CD4-positive, alpha-beta T cell treated with Interleukin-6 for 4 hours (primary cell): ENCODE measurements at places on chromosomes 3 and 15.

GRCh38 chr3:61250784-61251173 lies 473 bp downstream of the FHIT start:
- peak; percentile 12 for DNase-seq

- no peak for DNase-seq
These were observed 5.9 kb downstream of the KY start for GRCh38 chr3:134644731-134645514.

DNA sequence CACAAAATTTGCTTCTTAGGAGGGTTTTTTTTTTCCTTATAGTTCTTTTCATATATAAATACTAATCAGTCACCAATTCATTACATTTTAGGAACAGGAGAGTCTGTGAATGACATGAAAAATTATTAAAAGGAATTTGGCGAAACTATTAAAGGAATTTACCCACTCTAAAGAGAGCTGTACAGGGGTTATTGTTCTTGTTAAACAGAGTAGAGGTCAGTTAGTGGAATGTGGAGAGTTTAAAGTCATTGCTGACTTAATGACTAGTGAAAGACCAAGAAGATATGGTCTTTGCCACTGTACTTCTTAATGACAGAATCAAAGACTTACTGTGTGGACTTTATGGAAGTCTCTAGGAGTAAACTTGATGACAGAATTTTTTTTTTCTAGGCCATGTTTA lies 333.6 kb upstream of the C2CD4B start:
- no peak for DNase-seq

DNA sequence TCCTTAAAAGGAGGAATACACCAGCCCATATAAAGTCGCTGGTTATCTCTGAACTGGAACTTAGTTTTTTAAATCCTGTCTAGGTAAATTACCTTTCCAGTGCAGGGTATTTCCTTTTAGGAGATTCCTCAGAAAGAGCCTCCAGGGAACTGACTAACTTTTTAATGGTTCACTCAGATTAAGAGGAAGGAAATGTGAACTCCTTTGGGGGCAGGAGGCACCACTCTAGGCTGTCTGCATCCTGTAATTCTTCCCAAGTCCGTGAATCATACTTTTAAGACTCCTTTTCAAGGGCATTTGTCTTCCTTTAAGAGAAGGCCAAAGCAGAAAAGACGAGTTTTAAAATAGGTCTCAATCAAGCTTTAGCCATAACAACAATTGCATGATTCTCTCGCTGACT lies 871.2 kb upstream of the NR2F2 start:
- DNase-seq, result no peak

GRCh38 chr3:67294341-67294740 lies 296.2 kb downstream of the KBTBD8 start:
- DNase-seq, result no peak

DNA sequence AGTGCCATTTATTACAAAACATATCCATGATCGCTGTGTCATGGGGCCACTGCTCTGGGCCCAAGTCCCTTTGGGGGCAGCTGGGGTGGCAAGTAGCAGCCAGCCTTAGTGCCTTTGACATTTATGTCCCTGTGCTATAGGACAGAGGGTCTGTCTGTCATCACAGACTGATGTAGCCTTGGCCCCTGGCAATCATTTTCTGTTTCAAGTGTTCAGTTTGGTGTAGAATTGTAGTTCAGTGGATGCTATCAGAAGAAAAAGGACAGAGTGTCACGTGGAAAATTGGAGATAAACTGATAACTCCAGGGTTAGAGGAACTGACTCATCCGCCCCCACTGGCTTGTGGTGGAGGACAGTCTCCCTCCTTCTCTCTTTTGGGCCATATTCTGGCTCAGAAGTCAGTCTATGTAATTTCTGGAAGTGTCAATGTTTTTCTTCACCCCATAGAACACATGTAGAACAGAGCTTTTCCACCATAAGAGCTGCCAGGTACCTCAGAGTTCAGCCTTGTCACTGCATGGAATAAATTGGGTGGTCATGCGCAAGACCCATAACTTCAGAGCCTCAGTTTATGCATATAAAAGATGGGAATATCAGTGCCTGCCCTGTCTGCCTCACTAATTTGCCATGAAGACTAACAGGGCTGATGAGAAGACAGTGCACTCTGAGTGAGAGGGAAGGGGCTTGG lies 4.5 kb upstream of the MRPS22 start:
- DNase-seq, result no peak

DNA sequence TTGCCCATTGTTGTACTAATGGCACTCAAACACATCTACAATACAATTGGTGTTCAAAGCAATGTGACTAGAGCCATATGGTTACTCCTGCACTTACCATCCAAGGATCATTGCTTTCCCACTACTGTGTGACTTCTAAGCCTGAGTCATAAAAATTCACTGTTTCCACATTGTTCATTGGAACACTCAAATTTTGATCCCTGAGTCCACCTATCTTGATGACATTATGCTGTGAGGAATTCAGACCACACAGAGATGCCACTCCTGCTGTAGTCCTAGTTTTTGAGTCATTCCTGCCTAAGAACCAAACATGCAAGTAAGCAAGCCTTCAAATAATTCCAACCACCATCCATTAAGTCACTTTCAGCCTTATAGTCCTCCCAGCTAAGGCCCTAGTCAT lies 176.2 kb downstream of the EFHB start:
- DNase-seq, result no peak

DNA sequence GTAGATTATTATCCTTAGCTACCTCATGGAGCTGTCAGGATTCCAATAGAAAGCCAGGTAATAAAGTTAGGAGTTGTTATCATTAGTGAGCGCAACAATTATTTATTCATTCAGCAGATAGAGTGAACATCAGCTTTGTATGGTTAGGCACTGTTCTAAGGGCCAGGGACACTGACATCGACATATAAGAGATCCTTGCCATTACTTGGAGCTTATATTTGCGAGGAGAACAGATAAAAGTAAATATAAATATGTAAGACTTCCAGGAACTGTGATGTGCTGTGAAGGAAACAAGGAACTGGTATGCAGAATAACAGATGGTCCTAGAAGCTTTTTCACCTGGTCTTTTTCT lies 473 bp downstream of the LSM3 start:
- DNase-seq, result no peak

DNA sequence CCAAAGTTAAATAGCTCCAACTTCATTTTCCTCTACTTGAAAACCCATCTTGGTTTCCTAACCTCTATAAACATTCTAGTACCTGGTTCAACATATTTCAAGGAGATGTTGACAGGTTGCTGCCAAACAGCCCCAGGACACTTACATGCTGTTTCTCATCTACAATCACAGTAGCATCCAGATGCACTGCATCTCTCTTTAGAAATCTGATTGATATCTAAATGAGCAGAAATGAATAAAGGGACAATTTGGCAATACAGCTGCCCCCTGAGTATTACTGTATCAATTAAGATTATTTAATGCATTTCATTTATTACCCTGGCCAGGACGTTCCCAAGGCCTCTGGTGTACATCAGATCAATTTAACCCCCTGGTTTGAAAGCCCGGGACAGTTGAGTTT lies 74.0 kb downstream of the SSR3 start:
- no peak for DNase-seq

- peak; percentile 81 for DNase-seq
These were observed at the start of gene SHF for GRCh38 chr15:45187894-45188830. TSS of gene SHF (minus strand) at chr15:45187966. CDS start at chr15:45187951, 15 bp downstream.

DNA sequence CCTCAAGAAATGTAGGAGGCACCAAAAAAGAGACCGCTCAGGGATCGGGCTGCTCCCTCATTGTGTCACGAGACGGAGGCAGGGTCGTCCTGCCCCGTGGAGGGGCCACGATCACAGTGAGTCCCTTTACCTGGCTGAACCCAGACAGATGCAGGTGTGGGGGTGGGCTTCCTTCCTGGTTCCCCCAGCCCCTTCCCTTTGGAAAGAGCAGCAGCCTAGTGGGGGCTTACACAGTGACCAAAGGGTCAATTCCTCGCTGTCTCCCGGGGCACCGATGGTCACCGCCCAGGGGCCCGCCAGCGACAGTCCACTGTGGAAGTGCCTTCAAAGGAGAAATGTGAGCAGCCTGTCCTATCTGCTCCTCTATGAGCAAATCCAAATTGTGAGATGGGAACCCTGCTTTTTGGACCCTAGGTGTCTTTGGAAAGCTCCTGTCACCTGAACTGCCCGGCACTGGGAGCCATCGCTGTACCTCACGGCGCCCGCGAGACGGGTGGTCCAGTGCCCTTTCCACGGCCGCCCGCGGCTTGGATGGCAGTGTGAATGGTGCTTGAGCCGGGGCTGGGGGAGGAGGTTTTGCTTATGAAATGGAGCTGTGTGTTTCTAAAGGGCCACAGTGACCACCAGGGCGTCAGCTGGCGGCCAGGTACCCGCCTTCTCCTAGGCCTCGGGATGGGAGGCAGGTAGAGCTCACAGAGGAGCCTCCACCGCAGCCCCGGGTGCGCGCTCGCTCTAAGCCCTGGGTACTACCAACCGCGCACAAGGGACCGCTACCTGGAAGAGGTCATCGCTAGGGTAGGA lies 155.7 kb downstream of the KLF13 start:
- no peak for DNase-seq

DNA sequence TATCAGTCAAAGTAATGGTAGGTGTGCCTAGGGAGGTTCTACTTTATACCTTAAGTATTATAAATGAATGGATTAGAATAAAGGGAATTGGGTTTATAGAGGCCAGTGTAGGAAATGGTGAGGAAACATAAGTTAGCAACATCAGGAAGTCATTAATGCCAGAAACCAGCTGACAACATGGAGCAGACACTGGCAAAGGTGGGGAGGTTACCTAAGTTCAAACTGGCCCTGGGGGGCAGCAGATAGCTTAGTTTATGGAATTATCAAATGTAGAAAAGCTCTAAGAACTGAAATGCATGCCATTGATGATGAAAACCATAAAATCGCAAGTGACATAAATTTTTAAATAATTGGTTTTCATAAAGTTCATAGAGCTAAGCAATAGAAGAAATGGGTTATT lies 498.6 kb downstream of the NAALADL2 start:
- no peak for DNase-seq

- DNase-seq, result no peak
These were observed 334.8 kb downstream of the LPP start for GRCh38 chr3:188488801-188489200.

GRCh38 chr3:65035246-65035645 lies 347.4 kb upstream of the ADAMTS9 start:
- no peak for DNase-seq

DNA sequence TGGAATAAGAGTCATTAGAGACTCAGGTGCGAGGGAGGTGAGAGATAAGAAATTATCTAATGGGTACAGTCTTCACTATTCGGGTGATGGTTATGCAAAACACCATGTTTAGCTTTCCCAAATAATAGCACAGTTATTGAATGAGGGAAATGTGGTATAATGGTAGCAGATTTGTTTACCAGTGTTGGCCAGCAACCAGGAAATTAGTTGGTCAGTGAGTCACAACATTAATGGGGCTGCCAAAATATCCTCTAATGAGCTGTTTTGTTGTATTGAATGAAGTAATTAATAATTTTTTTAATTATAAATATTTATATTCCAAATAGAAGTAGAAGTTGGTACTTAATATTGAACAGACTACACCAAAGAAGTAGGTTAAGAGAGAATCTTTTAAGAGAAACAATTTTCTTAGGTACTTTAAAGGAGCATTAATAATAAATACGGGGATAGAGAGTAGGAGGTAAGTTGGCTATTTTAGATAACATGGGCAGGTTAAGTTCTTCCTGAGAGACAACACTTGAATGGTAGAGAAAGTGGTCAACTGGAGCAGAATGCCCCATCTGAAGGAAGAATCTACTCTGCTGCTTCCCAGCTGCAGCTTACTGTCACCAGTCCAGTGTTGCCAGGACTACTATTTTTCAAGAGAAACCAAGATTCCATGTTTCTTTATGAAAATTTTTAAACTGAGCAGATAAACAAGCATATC lies 218.8 kb downstream of the UBE2E2 start:
- no peak for DNase-seq

DNA sequence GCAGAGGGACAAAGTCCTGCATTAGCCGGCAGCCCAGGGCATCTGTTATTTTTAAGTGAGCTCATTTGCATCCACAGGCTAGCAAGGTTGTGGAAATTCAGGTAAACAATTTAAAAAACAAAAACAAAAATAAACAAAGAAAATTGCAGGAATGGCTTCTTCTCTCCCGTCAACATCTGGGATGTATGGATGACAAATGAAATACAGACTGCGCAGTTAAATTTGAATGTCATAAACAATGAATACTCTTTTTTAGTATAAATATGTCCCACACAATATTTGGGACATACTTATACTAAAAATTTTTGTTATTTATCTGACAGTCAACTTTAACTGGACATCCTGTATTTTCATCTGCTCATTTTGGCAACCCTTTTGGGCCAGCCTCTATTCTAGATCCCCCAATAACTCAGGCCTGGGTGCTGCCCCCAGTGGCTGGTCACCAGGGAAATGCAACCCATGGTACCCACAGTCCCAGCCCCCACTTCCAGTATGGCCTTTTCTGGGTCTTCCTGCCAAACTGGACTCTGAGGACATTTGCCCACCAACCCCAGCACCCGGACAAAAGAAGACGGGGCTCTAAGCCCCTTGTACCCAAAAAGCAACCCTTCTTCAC lies 12.7 kb downstream of the GRM2 start:
- DNase-seq, result no peak

- no peak for DNase-seq
These were observed 312.1 kb upstream of the CHRM5 start for GRCh38 chr15:33656168-33656567.

DNA sequence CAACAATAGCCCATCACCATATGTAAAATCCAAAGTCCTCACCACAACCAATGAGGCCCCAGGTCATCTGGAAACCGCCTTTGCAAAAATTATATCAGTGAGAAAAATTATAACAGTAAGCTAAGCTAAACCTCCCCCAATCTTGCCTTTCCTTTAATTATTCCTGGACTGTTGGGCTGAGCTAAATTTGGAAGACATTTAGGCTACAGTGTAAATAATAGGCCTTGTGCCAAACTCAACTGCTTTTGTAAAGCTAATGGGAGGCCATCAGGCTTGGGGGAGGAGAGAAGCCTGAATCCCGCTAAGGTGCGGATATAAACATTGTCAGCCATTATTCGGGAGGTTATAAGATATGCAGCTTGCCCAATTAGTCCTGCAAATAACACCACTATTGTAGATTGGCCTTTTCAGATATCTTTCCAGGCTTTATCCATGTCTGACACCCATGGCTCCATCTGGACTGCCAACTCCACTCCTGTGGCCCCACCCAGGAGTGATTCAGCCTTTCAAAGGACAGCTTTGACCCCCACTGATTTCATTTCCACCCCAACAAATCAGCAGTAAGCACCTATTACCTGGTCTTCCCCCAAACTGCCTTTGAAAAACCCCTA lies 53.0 kb upstream of the CA12 start:
- DNase-seq, result no peak
